ENCODE measurements at places on chromosomes 4 and X. TPM values are rescaled to one million over a fixed set of nuclear protein-coding genes. Genes with fewer than 3 reads are reported as not detected.

- no peak for DNase-seq
Observed at GRCh38 chr4:173862754-173863153, 332.7 kb upstream of the HAND2 start.

FREM3 gene
- not detected for polyA plus RNA-seq

GRCh38 chr4:89871211-89871610 lies 23.4 kb upstream of the MMRN1 start:
- no peak for DNase-seq

DNA sequence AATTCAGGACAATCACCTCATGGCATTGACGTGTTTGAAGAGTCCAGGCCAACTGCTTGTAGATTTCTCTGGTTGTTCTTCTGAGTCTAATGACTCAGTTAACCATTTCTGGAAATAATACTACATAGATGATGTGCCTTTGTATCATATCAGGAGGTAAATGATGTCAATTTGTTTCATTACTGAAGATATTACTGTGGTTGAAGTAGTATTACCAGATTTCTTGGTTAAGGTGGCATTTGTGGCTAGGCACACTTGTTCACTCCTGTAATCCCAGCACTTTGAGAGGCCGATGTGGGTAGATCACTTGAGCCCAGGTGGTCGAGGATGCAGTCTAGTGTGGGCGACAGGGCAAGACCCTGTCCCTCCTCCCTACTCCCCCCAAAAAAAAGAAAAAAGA lies 15.7 kb downstream of the RPL9 start:
- DNase-seq: no peak

- no peak for DNase-seq
Observed at GRCh38 chr4:187685247-187685646, 310.3 kb upstream of the ZFP42 start.

TACR3 gene
- not detected for polyA plus RNA-seq

- DNase-seq: no peak
Observed at GRCh38 chr4:121073004-121073435, 685 bp upstream of the NDNF start.

DNA sequence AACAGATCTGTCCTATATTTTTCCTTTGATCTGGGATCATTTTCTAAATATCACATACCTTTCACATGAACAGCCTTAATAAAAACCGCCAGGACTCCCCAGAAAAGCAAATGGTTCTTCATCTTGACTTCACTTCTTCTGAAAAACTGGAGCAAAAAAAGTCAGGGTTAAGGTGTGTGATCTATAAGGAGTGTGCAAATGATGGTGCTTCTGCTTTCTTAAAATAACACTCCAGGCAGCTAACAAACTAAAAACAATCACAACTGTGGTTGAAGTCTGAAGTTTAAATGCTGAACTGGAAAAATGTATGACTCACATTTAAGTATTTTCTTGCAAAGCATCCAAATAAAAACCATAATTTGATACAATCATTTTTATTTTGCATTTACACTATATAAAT lies at the start of gene JCHAIN:
JCHAIN (minus strand) TSS at position 140 of the 400 bp plus-strand sequence; CDS start at position 122, 18 bp downstream.
- peak; percentile 24 for DNase-seq

- DNase-seq: no peak
Observed at GRCh38 chrX:153922932-153923857, 2.9 kb downstream of the ARHGAP4 start.

DNA sequence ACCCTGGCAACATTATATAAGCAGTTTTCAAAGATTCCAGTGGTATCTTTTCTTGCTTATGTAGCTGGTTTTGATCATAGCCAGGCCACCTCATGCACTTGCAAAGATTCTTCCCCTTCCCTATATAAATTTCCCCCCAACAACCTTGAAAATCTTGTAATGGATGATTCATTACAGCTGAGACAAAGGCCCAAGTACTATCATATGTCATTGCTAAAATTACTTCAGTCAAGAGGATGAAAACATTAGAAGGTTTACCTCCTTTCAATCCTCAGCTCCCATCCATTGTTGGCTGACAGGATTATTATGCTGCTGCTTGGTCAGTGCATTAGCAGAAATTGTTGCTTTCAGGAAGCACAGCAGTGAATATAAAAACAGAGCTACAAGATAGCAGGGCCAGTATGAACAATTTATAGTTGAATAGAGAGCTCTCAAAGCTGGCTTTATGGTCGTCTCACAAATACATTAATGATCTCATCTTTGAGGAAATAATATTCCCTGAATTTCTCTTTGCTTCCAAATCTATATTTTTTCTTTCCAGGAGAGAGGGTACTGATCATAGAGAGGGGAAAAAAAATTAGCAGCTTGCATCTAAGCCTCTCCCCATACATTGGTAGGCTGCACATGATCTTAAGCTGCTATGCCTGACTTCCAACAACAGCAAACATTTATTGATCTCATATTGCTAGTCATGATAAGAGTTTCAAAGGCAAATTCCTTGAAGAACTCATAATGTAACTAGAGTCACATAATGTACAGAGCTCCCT lies 7.7 kb upstream of the ARHGEF38 start:
- DNase-seq: no peak

GRCh38 chr4:170522427-170522970 lies 432.7 kb upstream of the AADAT start:
- no peak for DNase-seq

DNA sequence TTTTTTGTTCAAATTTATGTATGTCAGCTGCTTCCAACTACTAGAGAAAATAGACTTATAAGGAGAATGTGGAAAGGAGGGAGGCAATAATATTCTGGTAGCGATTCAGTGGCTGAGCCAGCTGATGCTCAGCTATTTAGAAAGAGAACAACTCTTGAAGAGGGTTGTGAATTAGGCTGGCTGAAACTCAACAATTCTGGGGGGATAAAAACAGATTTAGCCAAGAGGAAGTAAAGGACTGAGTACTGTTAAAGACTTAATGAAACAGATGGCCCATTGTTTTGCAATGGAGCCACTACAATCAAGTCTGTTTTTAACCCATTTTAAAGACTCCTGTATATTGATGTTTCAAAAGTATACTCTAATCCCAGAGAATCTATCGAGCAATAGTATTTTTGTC lies 1058.9 kb downstream of the C4orf33 start:
- no peak for DNase-seq

GRCh38 chr4:73732759-73733431 lies 7.5 kb upstream of the CXCL8 start:
- no peak for DNase-seq

ZAR1 gene
- polyA plus RNA-seq: not detected

DNA sequence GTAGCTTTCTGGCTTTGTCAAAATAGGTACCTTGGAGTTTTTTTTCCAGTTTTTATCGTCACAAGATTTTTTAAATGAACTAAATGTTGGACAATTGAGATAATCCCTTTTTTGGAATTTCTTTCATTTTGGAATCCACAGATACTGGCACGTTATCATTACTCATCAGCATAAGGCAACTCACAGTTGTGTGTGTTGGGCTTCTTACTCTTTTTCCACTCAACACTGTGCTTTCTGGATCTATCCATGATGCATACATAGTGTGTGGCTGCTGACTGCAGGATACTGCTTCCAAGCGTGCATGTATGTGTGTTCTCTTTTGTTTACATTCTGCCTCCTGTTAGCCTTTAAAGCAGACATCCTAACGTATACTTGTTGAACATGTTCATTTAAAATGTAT lies 113.5 kb upstream of the FAM9A start:
- no peak for DNase-seq

- DNase-seq: no peak
Observed at GRCh38 chr4:55838356-55838755, 15.1 kb upstream of the EXOC1 start.

DNA sequence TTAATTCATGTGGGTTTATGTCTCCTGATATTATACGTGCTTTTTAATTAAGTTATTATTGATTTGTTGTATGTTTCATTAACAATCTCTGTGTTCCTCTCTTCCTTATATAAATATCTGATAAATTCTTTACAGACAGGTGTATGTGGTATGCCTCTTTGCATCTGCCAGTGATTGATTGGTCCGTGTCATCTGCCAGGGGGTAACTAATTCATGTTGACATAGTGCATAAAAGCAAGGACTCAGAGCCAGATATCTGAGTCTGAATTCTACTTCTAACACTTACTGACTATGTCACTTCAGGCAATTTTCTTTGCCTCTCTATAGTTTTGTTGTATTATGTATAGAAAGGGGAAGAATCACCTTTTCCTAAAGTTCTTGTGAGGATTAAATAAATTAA lies 5.2 kb upstream of the AMBN start:
- no peak for DNase-seq

PF4V1 gene
- polyA plus RNA-seq: 2.0 TPM

NPY2R gene
- not detected for polyA plus RNA-seq

KDR gene
- not detected for polyA plus RNA-seq

DNA sequence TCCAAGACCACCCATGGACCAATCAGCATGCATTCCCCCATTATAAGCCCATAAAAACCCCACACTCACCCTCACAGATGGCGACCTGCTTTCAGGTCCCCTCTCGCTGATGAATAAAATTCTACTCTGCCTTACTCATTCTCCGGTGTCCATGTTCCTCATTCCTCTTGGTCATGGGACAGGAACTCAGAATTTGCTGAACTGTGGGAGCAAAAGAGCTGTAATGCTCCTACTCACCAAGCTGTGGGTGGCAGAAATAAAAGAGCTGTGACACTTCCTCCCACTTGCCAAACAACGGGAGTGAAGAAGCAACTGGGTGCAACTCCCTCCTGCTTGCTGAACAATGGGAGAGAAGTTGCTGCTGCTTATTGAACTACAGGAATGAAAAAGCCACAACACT lies 168.5 kb upstream of the PCDH18 start:
- no peak for DNase-seq
